Stimulated activated CD4-positive, alpha-beta T cell treated with anti-CD3 and anti-CD28 coated beads, Interleukin-4, amount 100 ng/mL, for 4 hours (primary cell): ENCODE measurements at places on chromosomes 6 and 20.
A peak's percentile ranks its signal among the peaks of the same experiment; 100 is the strongest.

DNA sequence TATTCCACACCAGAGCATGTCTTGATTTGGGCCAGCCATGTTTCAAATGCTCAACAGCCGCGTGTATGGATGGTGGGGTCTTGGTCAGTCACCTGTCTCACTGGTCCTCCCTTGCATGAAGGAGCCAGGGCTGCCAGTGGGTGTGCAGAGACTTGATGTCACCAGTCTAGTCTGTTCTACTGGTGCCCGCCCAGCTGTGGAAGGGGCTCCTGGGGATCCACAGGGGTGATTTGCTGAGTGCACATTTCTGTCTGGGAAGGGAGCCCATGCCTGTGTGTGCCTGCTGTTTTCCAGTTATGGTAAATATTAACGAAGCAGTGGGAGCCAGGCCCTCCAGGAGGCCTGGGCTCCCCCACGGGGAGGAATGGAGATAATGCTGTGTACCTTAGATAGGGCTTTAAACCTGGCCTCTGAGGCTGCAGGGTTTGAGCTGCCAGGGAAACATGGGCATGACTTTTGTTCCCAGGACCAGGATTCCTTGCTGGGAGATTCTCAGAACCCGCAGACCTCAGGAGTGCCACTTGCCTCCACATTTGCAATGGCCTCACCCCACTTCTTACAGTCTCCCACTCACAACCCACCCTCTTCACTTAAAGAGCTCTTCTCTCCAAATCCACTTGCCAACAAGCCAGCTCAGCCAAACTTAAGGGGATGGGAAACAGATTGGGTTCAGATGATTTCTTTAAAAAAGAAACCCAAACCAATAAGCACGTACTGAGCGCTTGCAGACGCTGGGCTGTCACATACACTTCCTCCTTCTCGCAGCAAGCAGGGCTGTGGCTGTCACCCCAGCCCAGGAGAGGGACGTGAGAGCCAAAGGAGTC, 54.1 kb downstream of the VEGFA start:
- no peak for DNase-seq

DNA sequence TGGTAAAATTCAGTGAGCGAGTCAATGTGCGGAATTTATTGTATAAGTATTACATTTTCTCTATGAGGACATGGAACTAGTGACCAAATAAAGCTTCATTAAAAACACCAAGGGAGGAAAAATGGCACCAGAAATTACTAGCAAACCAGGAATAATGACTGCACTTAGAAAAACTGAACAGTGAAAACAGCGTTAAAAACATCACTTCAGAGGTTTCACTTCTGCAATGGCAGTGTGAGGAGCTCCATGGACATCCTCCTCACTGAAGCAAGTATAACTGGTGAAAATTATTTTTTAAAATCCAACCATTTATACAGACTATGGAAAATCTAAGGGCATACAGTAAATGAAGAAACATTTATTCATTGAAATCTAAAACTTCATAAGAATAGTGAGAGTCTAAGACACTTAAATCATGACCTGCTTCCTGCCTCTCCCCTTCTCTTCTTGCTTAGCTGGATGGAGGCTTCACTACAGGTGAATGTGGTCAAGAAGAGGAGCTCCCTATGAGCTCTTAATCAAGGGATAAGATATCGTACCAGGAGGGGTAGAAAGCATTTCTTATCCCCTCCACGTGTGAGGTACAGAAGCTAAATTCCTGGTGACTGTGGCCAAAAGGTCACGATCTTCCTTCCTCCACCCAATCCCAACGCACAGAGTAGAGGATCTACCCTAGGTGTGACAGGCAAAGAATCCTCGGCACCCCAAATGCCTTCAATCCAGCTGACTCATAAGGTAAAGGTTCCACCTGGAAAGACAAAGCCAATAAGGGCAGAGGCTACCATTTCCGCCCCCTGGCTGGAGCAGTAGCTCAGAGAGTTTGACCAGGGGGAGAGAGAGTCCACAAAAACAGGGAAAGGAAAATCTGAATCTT, 12.3 kb upstream of the ASF1A start:
- no peak for DNase-seq

DNA sequence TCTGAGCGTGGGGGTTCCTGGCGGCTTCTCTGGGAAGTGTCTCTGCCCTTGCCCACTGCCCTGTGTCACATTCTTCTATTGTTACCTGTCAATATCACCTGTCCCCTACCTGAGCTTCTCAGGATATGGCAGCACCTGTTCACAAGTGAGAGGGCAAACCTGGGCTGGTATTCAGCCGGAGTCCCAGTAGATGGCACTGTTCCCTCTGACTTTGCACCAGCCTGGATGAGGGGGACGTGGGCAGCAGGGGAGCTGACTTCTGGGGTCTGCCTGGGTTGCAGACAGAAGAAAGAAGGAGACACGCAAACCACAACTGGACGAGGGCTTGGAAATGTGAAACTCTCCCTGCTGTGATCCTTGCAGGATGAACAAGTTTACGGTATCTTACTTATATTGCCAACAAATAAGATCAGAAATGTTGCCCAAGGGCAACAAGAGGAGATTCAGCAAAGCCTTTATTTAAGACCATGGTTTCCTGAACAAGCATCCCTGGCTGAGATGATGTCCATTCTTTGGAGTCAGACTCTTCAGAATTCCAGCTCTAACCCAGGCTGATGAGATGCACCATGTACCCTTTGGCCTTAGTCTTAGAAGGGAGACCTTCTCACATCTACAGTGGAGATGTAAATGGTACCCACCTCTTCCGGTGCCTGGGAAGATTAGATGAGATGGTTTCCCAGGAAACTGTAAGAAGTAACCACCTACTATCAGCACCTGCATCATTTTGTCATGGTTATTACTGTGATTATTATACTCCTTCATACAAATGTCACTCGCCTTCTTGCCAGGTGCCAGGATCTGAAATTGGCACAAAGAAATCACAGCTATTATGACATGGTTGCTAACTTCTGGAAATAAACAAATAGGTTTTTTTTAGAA, 400.0 kb upstream of the CDH4 start:
- DNase-seq: no peak

DNA sequence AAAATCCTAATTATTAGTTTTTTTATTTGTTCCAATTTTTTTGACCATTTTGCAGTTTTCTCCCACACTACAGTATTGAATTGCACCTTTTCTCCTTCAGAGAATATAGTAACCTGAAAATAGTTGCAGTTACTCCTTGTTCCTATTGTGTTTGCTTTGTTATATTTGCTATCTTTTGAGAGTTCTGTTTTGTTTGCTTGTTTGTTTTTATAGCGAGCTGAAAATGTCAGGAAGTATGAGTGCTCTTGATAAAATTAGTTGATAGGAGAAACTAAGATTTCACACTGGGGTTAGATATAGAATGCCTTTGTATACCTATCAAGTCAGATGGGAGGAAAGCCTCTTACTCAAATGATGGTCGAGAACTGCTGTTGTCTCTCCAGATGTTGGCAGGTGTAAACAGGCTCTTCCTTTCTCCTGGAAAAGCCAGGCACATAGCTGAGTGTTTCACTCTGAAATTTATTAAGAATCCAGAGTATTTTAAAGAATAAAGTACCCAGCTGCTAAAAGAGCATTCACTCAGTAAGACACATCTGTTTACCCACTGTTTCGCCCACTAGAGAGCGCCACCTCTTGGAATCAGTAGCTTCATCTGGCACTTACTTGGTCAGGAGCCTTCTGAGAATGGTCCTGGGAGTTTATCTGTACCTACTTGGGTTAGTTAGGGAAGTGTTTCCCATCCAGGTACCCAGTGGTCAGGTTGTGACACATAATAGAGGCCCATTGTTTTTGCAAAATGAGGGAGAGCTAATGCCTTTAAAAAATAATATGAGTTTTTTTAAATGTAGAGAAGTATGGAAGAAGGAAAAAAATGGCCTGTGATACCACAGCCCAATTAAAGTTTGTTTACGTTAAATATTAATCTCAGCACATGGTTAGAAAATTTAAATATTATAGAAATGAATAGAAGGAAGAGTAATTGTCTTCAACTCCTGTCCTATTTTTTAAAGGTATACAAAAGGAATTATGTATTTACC, 11.2 kb downstream of the NT5DC1 start:
- DNase-seq: no peak

DNA sequence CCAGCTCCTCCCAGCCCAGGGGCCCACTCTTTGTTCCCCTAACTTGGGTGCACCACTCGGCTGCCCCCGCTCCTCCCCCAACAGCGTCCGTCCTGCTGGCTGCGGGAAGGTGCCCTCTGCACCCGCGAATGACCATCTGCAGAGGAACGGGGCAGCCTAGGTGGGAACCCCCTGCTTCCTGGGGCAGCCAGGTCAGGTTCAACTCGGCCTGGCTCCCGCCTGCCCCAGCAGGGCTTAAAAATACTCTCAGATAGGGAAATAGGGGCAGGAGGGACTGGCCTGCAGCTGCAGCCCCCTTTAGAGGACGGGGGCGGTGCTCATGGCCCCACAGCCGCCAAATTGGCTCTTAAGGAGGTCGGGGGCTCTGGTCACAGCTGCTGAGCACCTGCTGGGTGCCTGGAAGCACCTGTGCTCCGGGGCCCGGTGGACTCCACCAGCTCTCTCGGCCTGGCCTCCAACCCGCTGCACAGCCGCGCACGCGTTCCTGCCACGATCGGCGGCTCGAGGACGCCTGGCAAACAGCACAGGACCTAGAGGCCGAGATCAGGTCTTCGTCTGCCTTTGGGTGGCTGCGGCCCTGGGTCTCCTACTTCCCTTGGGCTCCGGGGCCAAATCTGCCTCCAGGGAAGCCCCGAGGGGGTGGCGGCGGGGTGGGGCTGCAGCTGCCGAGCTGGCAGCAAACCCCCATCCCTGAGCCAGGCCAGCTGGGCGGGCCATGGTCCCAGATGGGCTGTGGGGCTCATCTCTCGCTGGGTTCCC, 700 bp upstream of the LAMA5 start:
- DNase-seq: no peak

- no peak for DNase-seq
These were observed 6.0 kb downstream of the PCMT1 start for GRCh38 chr6:149755300-149756260.

DNA sequence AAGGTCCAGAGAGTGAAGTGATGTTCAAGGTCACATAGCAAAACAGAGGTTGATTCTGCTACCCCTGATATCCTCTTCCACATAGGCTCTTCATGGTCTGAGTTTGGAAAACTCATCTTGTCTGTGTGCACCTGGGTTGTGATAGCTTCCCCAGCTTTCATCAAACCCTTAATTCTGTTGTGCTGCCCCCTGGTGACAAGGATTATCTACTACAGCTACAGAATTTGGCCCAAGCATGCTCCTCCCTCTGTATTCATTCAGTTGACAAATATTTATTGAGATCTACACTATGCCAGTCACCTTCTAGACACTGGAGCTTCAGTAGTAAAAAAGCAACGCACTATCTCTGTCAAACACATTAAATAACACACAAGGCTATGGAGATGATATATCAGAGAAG, 50.4 kb downstream of the SMPDL3A start:
- peak; percentile 13 for DNase-seq

GRCh38 chr6:52361414-52361944, 472 bp upstream of the PAQR8 start:
- DNase-seq: no peak

- DNase-seq: no peak
These were observed 7.7 kb upstream of the CAP2 start for GRCh38 chr6:17385660-17386059.

GRCh38 chr6:121309768-121310469, 24.4 kb downstream of the TBC1D32 start:
- DNase-seq: no peak

DNA sequence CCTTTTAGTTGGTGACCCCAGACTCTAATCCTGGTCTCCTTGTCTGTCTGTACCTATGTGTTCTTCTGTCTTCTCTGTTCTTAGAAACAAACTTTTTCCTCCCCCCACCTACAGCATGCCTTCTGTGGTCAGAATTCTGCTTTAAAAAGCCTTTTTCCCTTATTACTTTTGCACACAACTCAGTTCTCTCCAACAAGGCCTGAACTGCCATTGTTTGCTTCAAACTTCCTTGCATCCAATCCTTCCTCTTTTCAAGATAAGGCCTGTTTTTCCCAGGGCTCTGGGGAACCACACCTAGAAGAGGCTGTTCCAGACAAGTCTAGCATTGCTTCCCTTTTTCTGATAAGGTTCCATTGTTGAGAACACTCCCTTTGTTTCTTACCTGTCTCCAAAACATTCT, 22.2 kb upstream of the NCOA3 start:
- DNase-seq: no peak

- no peak for DNase-seq
These were observed 171.7 kb upstream of the PDE10A start for GRCh38 chr6:165834613-165835259.

GRCh38 chr20:48850257-48850976, 22.6 kb upstream of the PREX1 start:
- DNase-seq: no peak

DNA sequence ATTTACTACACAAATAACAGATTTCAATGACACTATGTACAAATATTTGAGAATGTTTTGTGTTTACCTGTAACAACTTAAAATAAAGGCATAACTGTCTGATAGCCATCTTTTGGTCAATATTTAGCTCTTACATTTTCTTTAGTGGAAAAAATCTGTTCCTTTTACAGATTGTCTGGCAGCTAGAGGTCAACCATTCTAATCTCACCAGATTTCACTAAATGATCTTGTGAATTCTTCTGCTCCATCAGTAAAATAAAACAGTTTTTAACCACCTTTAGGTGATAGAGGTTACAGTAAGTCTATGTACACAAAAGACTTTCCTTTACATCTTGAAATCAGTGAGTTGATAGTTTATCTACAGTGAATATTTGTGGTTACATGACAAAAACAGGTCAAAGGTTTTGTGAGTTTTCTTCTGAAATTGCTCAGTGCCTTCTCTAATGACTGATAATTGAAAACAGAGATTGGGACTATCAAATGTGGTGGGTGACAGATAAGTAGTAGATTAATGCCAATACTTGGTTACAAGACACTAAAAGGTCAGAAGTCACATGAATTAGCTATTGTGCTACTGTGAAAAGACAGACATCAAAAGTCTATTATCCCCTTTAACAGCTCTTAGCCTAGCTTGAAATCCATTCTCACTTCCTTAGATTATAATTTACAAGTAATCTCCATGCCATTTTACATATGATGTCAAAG, 47.4 kb downstream of the BMP5 start:
- no peak for DNase-seq

- no peak for DNase-seq
These were observed 72.5 kb downstream of the FAM50B start for GRCh38 chr6:3921663-3922062.

GRCh38 chr20:64006490-64006889, 25.6 kb downstream of the PRPF6 start:
- DNase-seq: no peak

GRCh38 chr20:64220891-64221527, 34.5 kb upstream of the PCMTD2 start:
- DNase-seq: no peak

DNA sequence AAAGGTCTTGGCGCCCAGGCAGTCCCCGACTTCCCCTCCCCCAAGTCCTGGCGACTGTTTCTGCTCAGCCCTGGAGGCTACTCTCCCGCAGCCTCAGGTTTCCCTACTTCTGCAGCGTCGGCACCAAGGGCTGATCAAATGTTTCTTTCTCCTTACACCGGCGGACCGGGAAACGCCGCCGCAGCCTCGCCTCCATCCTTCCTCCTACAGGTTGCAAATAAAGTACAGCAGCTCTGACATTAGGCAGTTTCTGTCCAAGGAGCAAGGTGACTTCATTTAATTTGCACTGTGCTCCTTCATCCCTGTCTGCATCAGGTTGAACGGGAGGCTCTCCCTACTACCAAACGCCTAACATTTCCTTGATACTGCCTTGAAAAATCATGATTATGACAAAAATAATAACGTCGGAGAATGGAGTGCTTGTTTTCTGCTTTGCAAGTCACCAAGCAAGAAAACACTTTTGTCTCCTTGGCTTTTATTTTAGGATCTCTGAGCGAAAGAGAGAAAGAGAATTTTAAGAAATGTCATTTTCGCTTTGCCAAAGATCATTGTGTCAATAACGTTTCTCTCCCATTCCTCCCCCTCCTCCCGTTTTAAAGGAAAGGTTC, 1.0 kb downstream of the CLIC5 start:
- no peak for DNase-seq
